ENCODE measurements at places on chromosomes 11 and 22.

DNA sequence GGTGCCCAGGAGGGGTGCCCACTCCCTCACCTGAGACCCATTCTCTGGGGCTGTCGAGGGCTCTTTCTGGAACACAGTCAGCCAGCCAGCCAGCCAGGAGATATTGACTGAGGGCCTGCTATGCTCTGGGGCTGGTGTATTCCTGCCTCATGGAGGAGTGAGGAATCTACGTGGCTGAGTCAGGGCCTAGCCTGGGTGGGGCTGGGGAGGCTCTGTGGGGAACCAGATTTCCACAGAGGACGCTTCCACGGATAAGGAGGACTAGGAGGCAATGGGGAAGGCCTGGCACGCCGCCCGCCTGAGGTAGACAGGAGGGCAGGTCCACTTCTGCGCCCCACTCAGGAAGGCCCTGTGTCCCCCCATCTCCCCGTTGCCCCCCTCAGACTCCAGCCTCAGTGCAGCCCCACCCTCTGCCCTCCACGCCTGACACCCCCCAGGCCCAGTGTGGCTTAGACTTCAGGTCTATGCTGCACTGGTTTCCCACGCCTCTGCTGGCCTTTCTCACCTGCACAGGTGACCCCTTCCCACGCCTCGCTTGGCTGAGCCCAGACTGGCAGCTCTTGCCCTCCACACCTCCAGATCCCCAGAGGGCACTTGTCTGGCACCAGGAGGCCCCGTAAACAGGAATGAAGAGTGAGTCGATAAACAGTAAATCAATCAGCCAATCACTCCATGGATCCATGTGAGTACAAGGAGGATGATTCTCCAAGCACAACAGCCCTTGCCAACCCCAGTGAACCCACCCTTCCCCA is 37.5 kb downstream of the MACROD1 start:
- DNase-seq: no peak

GRCh38 chr22:37774728-37775127 is 33.0 kb upstream of the GCAT start:
- DNase-seq: no peak

- DNase-seq: no peak
Measured at GRCh38 chr22:32788904-32789624, 12.4 kb upstream of the TIMP3 start.

DNA sequence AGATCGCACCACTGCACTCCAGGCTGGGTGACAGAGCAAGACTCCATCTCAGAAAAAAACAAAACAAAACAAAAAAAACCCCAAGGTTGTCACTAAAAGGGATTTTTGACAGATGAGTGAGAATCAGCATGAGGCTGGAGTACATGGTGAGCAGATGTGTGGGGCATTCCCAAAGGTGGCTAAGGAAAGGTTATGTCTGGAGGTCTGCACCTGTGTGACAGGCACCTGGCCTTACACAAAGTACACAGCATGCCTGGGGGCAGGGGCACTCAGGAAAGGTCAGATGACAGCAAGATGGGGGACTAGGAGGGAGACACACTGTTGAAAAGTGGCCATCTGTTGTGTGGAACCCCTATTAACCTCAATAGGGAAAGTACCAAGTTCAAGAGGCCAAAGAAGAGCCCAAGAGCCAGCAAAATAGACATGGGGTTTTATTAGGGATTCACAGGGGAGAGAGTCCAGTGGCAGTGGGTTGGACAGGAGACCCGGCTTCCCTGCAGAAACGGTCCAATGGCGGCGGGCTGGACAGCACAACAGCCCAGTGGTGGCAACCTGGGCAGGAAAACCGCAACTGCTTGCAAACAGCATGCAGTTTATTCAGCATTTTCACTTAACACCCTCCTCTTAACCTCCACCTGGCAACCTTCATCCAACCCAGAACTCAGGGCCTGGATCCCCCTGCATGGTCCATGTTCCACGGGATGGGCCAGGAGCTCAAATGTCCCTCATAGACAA is 101.1 kb downstream of the MICAL2 start:
- DNase-seq: no peak

DNA sequence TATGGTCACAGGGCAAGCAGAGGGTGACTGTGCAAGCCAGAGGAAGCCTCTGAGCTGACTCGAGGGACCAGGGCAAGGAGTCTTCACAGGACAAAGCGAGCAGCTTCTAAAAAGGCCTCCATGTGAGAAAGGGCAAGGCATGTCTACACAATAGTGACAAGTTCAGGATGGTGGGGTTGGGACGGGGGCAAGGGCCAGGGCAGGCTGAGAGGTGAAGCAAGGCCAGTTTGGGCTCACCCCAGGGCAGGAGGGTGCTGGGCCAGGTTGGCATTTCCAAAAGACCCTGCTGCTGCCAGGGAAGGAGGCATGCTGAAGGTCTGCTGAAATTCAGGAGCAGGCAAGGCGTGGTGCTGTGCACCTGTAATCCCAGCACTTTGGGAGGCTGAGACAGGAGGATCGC is 12.3 kb upstream of the CABP7 start:
- DNase-seq: no peak

DNA sequence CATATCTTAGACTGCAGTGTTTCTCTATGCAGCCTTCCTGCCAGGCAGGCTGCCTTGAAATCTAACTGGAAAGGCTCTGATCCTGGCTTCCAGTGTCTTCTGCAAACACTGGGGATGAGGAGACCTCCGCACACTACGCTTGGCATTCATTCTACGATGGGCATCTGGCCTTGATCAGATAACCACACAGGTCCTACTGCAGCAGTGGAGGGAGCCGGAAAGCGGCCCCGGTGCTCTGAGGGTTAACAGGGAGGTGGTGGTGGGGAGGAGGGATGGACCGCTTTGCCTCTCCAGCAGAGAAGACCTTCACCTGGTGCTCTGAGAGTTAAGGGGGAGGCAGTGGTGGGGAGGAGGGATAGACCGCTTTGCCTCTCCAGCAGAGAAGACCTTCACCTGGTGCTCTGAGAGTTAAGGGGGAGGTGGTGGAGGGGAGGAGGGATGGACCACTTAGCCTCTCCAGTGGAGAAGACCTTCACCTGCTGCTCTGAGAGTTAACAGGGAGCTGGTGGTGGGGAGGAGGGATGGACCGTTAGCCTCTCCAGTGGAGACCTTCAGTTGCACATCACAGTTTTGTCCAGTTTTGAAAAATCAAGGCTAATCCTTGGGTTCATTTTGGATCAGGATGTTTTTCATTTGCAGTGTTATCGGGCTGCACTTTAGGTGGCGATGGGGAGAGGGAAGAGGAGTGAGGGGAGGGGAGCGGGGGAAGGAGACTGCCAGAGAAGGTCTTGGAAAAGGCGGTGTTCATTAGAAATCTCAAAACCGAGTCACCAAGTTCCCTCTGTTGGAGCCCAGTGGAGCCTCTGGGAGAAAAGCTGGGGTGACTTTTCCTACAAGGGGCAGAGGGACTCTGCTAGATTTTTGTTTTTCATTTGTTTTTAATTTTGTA is 5.6 kb downstream of the GAL start:
- DNase-seq: no peak

GRCh38 chr22:25759825-25760231 is 17.8 kb downstream of the MYO18B start:
- no peak for DNase-seq

DNA sequence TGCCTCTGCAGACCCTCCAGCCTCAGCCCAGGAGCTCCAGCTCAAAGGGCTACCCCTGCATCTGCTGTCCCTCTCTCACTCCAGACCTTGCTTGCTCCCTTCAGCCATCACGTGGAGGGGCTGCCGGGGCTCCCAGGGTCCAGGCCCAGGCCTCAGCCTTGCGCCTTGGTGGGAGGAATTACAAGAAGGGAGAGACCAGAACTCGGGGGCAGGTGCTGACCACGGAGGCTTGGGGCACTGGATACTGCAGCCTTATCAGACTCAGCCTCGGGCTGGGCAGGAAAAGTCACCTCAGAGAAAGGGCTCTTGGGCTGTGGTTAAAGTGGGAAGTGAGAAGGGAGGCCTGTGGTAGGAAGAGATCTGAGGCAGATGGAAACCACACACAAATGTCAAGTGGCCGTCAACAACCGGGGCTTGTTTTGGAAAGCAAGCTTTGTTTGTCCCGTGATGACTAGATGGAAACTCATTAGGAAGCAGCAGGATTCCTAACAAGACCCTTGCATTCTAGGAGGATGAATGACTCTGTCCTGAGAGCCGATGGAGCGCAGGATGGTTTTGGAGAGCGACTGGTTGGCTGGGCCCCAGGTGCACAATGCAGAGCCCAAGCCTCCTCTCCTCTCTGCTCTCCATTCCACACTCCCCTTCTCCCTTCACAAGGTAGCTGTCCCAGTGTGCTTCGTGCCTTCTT is 1321.7 kb downstream of the TBC1D22A start:
- no peak for DNase-seq

DNA sequence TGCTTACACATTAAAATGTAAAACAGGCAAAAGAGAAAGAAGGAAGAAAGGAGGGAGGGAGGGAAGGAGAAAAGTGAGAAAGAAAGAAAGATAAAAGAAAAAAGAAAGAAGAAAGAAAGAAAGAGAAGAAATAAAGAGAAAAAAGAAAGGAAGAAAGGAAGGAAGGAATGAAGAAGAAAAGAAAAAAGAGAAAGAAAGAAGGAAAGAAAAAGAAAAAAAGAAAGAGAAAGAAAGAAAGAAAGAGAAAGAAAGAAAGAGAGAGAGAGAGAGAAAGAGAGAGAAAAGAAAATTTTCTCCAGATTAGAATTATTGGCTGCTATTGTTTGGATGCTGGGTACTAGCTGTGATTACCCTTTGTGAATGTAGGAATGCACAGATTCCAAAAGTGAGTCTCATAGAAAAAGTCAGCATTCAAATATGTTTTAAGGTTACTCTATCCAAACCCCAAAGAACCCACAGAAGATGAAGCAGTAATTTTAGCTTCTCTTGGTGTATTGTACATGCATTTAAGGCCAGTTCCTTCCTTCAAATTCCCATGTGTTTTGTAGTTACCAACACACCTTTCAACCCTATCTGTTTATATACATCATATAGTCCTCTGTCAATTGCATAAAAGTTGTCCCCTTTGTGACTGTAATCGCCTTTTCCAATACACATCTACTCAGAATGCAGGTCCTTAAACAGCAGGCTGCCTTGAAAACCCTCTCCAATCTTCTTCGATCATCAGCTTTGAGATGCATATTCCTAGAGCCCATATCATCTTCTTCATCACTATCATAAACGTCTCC is 789 bp upstream of the FAM111A start:
- no peak for DNase-seq

DNA sequence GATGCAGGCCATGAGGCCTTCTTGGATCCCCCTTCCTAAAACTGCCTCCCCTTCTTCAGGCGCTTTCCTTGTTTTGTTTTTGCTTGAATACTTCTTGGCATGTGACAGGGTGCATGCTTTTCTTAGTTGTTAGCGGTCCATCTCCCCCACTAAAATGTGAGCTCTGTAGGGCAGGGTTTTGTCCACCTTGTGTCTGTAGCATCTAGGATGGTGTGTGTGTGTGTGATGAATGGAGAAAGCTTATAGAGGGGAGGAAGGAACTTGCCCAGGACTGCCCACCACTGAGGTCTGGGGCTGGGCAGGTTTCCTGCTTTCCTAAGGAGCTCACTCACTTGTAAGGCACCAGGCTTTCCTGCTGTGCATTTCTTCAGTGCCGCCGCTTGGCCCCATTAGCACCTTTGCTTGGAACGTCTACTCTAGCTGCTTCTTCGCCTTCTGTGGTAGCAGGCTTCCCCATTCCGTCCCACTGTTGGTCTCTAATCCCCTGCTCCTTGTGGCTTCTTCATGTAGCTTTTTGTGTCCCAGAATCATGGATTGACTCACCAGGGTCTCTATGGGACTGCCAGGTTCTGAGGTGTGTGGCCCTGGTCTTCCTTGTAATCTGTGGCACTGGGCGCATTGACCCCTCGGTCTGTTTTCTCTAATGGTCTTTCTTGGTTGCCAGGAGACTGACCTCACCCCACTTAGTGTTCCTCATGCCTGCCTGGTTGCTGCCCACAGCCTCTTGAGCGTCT is 3.3 kb downstream of the DGCR8 start:
- no peak for DNase-seq

- no peak for DNase-seq
Measured at GRCh38 chr11:106495046-106495445, 417.6 kb downstream of the AASDHPPT start.

- no peak for DNase-seq
Measured at GRCh38 chr22:35622191-35622913, 5.2 kb upstream of the MB start.

- no peak for DNase-seq
Measured at GRCh38 chr11:69684651-69685050, 9.5 kb upstream of the LTO1 start.

DNA sequence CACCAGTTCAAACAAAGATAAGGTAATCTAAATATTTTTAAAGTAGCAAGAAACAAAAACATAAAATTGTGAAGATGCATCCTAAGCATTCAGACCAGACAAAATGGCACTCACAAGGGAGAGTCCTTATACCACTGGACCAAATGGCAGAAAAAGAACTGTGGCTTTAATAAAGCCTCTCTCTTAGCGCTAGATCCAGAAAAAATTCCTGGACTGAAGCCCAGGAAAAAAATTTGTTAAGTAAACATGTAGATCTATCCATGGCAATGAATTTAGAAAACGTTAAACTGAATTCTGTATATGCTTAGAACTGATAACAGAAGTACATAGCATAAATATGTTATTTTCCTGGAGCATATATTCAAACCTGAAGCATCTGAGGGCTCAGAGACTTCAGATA is 11.8 kb upstream of the CD59 start:
- DNase-seq: no peak

- DNase-seq: peak; percentile 14
Measured at GRCh38 chr11:11567936-11568650, 53.7 kb downstream of the GALNT18 start.

GRCh38 chr11:105693075-105693759 is 83.3 kb downstream of the GRIA4 start:
- no peak for DNase-seq

GRCh38 chr11:120316880-120317688 is 8.0 kb upstream of the TLCD5 start:
- no peak for DNase-seq
